Spinal cord (tissue), 10 donors: ENCODE measurements at places on chromosomes 12 and 14. TPM values are rescaled to one million over a fixed set of nuclear protein-coding genes. Genes with fewer than 3 reads are reported as not detected.

Gene WNT1
- polyA plus RNA-seq = 2.0 TPM

Gene BATF
- polyA plus RNA-seq = 0.27 TPM

Gene PKP2
- polyA plus RNA-seq = 6.8 TPM

Gene IAPP
- 0.30 TPM for polyA plus RNA-seq

Gene MAPKAPK5
- polyA plus RNA-seq = 44.8 TPM

Gene CHMP4A
- 62.9 TPM for polyA plus RNA-seq

Gene CEBPE
- not detected for polyA plus RNA-seq

Gene LRRK2
- 33.9 TPM for polyA plus RNA-seq

Gene ESRRB
- polyA plus RNA-seq = 5.6 TPM

Gene ALDH1L2
- polyA plus RNA-seq = 9.5 TPM

Gene NYNRIN
- 35.0 TPM for polyA plus RNA-seq

Gene KICS2
- polyA plus RNA-seq = 3.4 TPM

Gene FAR2
- 33.2 TPM for polyA plus RNA-seq

Gene SRSF9
- 221 TPM for polyA plus RNA-seq

Gene SLC11A2
- 65.1 TPM for polyA plus RNA-seq
